Tibial nerve (tissue), 4 donors: ENCODE measurements at places on chromosomes 12 and 14.

DNA sequence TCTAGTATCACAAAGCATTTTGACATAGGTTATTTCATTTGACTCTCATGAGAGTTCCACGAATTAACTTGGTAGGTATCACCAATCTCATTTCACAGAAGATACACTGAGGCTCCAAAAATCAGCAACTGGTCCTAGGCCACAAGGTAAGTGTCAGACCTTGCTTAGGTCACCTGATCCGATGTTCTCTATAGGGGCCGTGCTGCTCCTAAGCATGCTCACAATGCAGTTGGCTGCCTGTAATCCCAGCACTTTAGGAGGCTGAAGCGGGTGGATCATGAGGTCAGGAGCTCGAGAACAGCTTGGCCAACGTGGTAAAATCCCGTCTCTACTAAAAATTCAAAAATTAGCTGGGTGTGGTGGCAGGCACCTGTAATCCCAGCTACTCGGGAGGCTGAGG lies 78.7 kb upstream of the FOXN3 start:
- DNase-seq = no peak

DNA sequence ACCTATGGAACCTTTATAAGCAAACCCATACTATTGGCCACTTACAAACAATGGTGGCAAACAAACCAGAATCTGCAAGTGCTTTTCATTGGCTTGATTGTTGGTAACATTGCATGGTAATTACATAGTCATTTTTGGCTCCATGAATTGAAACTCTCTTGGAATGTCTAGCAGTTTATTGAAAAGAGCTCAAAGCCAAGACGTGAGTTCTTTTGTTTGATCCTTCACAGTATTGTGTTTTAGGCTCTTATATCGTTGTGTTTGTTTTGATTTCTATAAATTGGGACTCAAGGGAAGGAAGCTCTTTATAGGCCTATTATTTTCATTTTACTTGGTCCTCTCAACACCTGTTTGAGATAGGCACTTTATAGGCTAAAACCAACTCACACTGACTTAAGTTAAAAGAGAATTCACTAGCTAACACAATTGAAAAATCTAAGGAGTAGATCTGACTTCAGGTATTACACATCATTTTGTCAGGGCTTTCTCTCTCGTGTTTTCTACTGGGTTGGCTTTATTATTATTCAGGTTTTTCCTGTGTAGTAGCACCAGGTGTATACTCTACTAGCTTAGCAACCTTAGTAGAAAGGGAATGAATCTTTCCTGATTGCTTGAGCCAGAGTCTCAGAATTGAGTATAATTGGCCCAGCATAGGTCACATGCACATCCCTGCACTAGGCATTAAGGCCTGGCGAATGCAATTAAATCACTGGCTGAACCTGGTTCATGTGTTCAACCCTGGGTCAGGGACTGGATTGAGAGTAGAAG lies 341.4 kb downstream of the RAD51B start:
- DNase-seq = no peak

- no peak for DNase-seq
Observed at GRCh38 chr12:25365340-25365730, 114.6 kb upstream of the KRAS start.

GRCh38 chr12:69608114-69608513 lies 2.6 kb downstream of the LRRC10 start:
- DNase-seq = no peak

GRCh38 chr12:20523658-20524057 lies 155.3 kb downstream of the PDE3A start:
- DNase-seq = no peak

DNA sequence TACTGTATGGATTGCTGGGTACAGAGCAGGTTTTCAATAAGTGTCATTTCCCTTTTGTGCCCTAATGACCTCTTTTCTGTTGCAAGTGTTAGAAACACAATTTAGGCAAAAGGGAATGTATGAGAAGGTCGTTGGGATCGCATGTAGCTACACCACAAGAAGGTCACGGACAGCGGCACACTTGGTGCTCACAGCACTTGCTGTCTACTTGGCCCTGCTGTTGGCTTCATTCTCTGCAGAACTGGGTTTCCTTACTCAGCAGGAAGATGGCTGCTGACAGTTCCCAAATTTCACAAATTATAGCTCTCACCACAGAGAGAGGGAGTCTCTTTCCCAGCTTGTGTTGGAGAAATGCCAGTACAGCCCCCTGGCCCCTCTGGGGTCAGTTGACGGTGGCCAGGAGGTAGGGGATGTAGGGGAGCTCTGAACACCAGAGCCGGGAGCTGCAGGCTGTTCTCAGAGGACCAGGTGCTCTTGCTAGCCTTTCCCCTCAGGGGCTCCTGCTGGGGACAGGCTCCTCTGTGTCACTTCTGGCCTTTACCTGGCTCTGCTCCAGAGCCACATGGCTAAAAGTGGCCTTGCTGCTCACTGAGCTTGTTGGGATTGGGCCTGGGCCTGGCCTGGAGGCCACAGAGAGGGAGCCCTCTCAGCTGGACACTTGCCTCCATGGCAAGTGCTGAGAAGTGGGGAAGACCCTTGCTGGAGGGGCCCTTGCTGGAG lies 50.9 kb upstream of the BCL7A start:
- no peak for DNase-seq

- peak; percentile 96 for DNase-seq
Observed at GRCh38 chr14:60091550-60092525, at the start of gene PCNX4. TSS of gene PCNX4 (plus strand) at chr14:60091923. CDS start at chr14:60107639, 15,716 bp downstream.

DNA sequence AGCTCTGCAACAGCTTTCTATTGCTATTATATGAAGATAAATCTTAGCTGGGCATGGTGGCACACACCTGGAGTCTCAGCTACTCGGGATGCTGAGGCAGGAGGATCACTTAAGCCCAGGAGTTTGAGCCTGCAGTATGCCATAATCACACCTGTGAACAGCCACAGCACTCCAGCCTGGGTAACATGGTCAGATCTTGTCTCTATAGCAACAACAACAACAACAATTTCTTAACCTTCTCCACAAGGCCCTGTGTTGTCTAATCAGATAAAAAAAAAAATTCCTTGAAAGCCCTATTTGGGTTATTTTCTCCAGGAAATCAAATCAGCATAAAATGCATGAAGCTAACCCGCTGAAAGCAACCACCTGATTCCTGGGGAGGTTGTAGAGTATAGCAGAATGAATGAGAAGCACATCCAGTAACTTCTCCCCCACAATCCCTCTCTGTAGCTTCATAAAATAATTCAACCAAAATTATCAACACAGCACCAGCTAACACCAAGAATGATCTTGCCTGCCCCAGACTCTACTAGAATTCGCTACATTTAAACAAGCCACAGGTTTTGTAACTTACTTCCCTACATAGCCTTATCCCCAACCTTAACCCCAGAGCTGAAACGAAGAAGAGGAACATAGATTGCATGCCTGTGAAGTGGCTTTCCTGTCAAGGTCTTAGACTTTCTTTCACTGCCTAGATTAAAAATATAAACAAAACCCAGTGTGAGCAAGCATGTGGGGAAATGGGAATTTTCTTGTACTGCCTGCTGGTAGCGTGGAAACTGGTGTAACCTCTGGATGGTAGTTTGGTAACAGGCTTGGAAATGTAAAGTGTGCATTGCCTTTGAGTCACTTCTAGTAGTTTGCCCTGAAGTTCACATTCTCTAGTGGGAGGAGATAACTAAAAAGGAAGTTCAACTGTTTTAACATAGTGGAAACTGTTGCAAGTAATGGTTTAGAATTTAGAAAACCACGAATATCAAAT lies 6.0 kb upstream of the STK38L start:
- no peak for DNase-seq

DNA sequence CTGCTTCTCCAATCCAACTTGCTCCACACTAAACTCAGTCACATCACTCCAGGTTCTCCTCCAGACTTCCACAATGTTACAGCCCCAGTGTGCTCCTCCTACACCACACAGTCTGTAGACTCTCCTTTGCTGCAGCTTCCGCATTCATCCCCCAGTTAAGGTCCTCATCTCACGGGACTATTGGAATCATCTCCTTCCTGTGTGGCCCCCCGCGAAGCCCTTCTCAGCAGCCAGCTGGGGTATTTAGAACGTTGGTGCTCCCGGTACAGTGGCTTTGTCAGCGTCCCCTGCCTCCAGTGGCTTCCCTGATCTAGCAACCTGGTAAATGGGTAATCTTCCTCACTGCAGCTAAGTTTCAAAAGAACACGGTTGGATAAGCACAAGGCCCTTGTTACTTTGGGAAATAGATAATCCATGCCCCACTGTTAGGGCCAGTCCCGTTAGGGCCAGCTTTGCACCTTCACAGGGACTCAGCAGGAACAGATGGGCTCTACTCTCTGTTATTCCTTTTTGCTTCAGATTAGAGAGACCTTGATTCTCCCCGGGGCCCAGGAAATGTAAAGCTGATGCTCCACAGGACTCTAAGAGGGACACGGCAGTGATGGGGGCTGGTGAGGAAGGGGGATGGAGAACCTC lies 823 bp upstream of the TSPAN11 start:
- DNase-seq = no peak

GRCh38 chr12:96194576-96194889 lies 358 bp downstream of the ELK3 start:
- DNase-seq = no peak

DNA sequence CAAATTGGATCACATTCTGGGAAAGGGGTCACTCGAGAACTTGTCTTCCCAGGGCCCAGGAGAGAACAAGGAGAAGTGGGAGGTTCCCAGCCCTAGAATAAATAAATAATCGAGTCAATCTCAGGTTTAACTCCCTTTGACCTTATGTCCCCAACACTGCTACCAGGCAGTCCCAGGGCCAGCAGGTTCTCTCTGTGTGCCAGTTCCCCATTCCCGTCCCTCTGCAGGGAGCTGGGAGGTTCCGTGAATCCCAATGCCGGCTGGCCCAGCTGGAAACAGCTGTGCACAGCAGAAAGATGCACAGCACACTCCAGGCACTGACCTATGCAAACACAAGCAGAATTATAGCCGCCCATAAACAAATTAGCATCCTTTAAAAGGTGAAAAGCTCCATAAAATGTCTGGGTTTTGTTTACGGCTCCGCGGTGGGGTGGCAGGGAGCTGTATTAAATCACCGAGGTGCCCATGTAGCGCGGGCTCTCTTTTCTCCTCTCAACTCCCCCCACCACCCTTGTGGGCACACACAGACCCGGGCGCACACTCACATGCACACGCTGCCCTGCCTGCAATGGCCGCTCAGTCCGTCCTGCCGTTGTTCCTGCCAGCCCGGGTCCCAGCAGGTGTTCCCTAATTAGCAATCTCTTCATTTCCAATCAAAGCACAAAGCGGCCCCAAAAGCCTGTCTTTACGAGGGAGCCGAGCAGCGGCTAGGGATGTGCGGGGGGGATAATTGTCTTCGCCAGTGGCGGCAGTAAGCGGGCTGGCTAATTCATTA lies 46.6 kb upstream of the ESRRB start:
- no peak for DNase-seq

- DNase-seq = no peak
Observed at GRCh38 chr14:49977126-49977841, 84.4 kb downstream of the ARF6 start.

GRCh38 chr12:13075118-13075480 lies 28.4 kb downstream of the GSG1 start:
- no peak for DNase-seq

- DNase-seq = no peak
Observed at GRCh38 chr12:131010396-131011131, 56.9 kb downstream of the ADGRD1 start.

DNA sequence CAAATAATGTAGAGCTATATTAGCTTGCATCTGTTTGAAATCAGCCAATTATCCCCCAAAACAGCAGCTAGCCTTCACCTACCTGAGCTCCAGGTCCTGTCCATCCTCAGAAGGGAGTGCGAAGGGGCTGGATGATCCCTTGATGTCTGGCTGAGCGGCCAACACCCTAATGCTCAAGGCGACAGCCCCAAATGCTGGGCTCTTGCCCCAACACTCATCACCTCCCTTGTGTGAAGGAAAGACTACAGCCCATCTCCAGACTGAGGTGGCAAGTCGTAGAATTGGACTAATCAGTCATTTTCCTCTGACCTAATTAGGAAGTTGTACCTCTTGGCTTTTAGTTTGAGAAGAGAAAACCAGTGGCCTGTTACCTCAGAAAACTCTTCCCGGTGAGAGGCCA lies 16.3 kb upstream of the MDM1 start:
- no peak for DNase-seq

DNA sequence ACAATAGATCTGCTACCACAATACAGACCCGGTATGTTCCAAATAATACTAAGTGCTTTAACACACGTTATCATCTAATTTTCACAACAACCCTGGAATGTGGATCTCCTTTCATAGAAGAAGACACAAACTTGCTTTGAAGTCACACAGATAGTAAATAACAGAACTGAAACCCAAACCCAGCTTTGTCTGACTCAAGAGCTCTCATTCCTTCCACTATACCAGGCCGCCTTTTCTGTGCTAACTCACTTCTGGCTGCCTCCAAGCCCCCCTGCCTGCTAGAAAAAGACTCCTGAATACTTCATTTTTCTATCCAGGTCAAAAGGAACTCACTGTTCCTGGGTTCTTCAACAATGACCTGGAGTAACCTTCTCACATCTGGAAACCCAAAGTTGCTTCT lies 37.8 kb downstream of the PRPF40B start:
- no peak for DNase-seq

GRCh38 chr14:103056322-103057027 lies 874 bp downstream of the CDC42BPB start:
- no peak for DNase-seq

DNA sequence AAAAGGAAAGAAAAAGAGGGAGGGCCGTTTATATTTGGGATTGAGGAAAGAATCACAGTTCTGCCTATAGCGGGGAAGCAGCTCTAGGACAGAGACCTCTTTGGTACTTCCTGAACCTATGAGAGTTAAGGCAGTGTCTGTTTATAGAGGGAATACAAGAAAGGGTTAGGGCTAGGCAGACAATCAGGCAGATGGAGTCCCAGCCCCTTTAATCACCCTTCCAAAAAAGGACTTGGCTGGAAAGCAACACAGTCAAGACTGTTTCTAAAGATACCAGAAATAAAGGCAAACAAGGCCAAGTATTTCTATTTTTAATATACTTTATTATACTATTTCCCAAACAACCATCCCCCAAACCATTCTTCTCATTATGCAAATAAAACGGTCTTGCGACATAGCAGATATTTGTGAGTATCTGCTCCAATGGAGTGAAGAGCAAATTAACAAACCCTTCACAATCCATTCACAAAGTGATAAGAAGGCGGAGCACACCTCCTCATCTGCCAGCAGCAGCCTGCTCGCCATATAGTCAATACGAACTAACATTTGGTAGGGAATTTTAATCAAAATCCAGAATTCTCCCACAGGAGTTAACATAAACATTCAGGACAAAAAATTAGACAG lies 697 bp upstream of the GRIP1 start:
- no peak for DNase-seq

- no peak for DNase-seq
Observed at GRCh38 chr14:64992328-64992885, 5.7 kb downstream of the FNTB start.

DNA sequence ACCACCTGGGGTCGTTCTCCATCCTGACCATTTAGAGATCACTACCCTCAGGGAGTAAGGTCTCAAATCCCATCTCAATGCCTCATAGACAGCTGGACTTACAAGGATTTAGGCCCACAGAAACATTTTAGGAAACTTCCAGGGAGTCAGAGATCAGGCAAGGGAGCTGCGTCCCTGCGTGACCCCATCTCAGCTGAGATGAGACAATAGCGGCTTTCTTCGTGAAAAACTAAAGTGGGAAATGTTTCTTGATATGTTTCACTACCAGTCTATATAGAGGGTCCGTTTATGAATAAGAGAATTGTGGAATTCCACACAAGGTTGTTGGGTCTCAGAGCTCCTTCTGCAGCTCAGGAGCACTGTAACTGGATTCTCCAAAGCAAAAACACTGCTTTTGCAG lies 105.1 kb downstream of the VCPKMT start:
- DNase-seq = no peak

GRCh38 chr14:93736378-93737014 lies 51.8 kb downstream of the PRIMA1 start:
- DNase-seq = no peak

GRCh38 chr12:109014984-109015765 lies 5.7 kb downstream of the SVOP start:
- DNase-seq = no peak
